ENCODE measurements at places on chromosomes 1 and 21.

DNA sequence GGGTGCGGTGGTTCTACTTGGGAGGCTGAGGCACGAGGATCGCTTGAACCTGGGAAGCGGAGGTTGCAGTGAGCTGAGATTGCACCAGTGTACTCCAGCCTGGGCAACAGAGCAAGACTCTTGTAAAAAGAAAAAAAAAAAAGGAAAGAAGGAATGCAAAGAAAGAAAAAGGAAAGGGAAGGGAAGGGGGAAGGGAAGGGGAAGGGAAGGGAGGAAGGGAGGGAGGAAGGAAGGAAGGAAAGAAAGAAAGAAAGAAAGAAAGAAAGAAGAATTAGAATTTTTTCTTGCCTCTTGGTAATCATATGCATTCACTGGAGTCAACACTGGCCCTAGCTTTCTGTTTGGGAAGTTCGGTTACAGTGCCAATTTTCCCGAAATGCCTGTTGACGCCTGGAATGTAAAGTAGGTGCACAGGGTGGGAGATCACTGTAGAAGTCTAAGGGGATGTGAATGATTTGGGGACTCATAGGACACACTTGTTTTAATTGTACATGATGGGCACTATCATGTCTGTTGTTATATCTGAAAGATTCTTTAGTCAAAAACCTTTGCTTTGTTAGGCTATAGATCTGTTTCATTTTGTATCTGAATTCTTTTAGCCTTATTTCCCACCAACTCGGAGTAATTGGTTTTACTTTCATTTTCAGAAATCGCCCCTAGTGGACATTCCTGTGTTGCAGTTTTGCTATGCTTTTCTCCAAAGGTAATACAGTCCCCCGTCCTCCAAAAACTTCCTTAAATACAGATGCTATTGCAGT lies 59.8 kb upstream of the MORC3 start:
- peak; percentile 86 for DNase-seq

DNA sequence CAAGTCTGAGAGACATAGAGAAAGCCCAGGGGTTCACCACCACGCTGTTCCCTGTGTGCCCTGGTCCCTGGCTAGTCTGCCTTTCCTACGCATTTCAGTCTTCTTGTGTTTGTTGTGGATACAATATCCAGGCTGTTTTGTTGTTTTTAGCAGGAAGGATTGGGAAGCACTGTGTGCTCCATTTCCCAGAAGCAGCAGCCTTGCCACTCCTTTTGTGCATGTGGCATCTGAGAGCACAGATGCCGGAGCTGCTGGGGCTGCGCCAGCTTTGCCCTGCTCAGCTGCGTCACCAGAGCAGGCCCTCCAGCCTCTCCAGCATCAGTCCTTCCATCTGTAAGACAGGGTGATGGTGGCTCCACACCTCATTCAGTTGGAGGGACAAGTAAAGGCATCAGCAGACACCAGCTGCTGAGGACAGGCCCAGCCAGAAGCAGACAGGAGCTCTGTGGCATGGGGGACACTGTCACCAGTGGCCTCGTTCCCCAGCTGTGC lies 94.4 kb upstream of the COL6A1 start:
- DNase-seq: no peak

GRCh38 chr21:41965461-41966013 lies 11.7 kb upstream of the C2CD2 start:
- DNase-seq: no peak

- peak; percentile 78 for DNase-seq
These were observed 50.8 kb downstream of the CAPN9 start for GRCh38 chr1:230797942-230798365.

DNA sequence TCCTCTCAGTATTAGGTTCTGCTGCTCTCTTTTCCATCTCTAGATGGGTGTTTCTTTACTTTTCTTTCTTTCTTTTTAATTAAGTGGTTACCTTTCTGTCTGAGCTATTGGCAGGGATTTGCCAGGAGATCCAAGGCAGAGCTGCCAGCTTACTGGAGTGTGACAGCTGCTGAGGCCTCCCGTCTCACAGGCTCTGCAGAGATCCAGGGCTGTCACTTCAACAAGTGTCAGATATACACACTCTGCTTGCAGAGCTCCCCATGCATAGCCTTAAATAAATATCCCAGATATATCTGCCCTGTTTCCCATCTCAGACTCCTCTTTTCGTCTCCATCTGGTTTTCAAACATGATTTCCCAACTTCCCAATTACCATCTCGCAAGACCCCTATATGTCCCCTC lies 124.3 kb downstream of the NOS1AP start:
- DNase-seq: no peak

DNA sequence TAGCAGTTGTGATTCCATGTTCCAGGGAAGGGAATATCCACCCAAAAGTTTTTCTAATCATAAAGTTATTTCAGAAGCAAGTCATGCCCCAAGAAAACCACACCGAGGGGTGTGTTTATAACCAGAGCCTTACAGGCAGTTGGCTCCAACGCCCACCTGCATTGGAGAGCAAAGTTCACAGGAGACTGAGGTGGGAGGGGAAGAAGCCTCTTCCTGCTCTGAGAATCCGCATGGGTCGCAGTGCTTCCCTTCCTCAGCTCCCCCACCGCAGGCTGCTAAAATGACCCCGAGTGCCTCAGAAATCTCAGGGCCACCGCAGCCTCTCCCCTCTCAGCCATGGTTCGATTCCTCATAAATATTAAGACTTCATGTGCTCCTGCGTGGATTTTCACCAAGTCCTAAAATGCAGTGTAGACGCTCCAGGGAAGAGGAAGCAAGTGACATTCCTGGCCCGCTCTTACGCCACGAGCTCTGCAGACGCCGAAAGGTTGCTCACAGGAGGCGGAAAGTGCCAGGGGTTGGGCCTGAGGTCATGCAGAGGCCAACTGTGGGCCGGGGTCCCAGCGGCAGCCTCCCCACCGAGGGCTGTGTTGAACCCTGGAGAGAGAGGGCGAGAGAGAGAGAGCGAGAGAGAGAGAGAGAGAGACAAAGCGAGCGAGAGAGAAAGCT lies 13.4 kb upstream of the SPSB1 start:
- no peak for DNase-seq

DNA sequence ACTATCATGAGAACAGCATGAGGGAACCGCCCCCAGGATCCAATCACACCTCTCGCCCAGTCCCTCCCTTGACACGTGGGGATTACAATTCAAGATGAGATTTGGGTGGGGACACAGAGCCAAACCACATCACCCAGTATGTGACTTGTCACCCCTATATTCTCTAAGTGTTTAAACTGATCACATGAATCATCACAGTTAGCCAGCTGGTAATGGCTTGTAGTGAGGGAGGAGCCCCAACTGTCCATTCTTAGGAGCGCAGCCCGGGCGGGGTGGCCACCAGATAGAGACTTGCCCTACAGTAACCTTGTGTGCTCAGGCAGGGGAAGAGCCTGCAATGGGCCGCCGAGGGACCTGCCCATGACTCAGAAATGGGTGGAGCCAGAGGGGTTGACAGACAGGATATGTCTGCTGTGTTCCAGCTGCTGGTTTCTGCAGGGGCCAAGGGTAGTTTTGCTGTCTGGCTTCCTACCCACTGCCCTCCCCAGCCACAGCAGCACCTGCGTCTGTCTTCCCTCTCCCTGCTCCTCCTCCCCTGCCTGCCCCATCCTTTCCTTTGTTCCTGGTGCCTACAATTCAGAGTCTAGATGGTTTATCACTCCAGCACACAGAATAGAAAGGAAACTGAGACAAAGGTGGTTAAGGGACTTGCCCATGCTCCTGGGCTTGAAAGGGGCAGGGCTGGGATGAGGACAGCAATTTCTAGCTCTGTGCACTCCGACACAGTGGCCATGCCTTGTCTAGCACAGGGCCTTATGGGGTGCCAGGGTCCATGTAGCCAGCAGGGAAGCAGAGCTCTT lies 9.2 kb downstream of the ABCG1 start:
- DNase-seq: peak; percentile 79

Data from PC-3 (cell line).